GM13976 (cell line): ENCODE measurements at places on chromosomes 16 and 17.
A peak's percentile ranks its signal among the peaks of the same experiment; 100 is the strongest.

- DNase-seq = no peak
Observed at GRCh38 chr16:86378831-86379504, 131.4 kb upstream of the FOXF1 start.

- no peak for DNase-seq
Observed at GRCh38 chr16:50313596-50314478, 47.5 kb downstream of the ADCY7 start.

GRCh38 chr17:80212109-80212508 lies 8.0 kb downstream of the SGSH start:
- no peak for DNase-seq

GRCh38 chr16:70393662-70394061 lies 45.2 kb downstream of the ST3GAL2 start:
- DNase-seq = no peak

GRCh38 chr17:53088481-53088880 lies 734.2 kb upstream of the KIF2B start:
- no peak for DNase-seq

DNA sequence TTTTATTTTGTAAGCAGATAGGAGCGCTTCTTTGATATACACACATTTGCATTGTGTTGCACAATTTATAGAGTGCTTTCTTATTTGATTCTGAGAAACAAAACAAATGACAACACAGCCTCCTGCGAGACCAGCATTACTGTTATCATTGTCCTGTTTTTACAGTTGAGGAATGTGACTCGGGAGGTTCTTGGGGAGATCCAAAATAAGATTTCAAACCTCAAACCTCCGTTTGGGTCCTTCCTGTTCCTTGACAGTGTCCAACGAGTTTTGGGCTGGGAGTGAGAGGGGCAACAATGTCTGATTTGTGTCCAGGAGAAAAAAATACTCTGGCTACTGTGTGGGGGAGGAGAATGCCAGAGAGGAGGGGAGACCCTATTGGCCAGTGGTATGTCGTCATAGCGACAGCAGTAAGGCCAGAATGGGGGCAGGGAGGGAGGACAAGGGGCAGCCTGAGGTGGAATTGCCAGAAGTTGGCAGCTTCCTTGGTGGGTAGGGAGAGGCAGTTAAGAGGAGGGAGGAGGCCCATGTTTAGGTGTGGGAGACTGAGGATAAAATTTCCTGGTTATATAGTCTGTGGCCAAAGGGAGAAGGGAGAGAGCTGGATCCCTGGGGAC lies 45.5 kb downstream of the TMEM132E start:
- DNase-seq = no peak

GRCh38 chr17:38900978-38901656 lies 24.3 kb upstream of the LASP1NB start:
- no peak for DNase-seq

DNA sequence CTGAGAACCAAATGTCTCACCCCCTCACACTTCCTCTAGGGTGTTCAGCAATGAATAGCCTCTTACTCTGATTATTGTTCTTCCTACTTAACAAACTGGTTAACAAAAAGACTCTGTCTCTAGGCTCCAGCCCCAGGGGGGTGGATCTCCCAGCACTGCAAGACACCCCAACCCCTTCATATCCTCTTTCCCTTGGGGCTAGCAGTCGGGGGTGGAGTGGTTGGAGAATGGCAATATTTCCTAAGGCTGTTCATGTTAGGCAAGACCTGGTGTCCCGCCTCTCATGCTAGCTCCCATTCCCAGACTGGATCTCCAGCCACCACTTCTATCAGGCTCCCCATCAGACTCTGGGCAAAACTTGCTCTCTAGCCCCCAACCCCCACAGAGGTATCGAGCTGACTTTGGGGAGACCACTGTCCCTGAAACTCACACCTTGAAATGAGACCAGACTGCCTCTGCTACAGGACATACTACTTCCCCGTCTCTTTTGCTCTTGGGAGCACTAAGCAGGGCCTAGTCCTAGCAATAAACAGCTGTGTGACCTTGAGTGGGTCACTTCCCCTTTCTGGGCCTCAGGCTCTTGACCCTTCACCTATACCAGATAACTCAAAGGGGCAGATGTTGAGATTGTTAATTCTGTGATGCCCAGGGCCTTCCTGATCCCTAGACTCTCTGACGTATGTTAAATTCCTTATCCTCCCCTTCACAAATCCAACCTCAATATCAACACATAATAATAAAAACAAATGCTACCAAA lies 2.4 kb downstream of the SLC25A35 start:
- DNase-seq = no peak

GRCh38 chr17:50948711-50949110 lies 82.6 kb upstream of the TOB1 start:
- no peak for DNase-seq

- DNase-seq = no peak
Observed at GRCh38 chr17:8732406-8733085, 12.1 kb downstream of the CCDC42 start.

- no peak for DNase-seq
Observed at GRCh38 chr16:51376080-51376479, 225.0 kb upstream of the SALL1 start.

DNA sequence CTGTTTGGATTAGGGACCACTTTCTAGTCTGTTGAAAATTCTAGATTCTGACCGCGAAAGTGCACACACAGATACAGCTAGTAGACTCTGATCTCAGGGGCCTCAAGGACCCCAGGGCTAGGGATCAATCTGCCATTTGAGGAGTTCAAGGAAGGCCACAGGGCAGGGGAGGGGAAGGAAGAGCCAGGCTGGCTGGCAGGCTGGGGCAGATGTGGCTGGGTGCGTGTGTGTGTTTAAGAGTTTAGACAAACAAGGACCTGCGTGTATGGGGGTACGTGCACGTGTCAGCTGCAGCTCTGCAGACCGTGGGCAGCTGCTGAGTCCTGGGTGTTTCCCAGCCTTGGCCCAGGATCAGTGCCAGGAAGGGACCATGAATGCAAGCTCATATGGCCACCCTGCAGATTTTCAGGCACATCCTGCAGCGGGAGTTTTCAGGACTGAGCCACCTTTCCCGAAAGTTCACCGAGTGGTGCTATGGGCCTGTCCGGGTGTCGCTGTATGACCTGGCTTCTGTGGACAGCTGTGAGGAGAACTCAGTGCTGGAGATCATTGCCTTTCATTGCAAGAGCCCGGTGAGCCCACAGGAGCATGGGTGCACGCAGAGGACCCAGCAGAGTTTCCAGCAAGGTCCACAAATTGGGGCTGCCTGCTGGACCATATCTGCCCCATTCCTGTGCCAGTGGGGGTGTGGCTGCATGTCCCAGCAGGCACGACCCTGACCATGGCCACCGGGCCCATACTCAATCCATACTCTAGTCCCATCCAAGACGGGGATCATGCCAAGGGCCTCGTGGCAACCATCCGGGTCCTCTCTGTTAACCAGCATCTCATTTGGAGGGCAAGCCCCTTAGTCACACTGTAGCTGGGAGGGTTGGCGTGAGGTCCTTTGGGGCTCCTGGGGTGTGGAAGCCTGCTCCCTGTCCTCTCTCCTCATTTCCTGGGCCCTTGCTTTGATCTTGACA lies 10.6 kb downstream of the TRPV2 start:
- no peak for DNase-seq

DNA sequence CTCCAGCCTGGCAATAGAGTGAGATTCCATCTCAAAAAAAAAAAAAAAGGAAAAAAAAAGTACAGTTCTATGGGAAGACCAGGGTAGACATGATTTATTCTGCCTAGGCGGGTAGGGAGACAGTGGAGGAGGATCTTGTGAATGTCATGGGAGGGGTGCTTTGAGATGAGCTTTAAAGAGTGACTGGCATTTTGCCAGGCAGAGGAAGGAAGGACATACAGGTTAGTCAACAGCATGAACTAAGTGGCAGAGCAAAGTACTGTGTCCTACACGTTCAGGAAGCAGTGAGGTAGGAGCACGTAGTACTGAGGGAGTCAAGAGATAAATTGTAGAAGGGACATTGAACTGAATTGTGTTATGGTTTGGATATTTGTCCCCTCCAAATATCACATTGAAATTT lies 451.5 kb downstream of the TOX3 start:
- no peak for DNase-seq

DNA sequence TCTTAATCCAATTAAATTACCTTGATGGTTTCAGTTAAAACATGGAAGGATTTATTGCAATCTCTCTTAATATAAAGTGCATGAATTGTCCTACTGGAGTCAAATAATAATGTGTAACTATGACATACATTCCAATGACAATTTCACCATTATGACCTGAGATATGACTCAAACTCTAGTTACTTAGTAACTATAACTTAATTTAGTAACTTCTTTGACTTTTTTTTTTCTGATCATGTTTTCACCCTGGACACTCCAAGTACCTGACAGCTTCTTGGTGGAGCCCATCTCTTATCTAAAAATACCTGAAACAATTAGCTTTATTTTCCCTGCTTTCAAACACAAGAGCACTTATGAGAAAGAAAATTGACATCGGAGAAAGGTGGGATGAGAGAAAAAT lies 123.7 kb downstream of the STX8 start:
- DNase-seq = no peak

DNA sequence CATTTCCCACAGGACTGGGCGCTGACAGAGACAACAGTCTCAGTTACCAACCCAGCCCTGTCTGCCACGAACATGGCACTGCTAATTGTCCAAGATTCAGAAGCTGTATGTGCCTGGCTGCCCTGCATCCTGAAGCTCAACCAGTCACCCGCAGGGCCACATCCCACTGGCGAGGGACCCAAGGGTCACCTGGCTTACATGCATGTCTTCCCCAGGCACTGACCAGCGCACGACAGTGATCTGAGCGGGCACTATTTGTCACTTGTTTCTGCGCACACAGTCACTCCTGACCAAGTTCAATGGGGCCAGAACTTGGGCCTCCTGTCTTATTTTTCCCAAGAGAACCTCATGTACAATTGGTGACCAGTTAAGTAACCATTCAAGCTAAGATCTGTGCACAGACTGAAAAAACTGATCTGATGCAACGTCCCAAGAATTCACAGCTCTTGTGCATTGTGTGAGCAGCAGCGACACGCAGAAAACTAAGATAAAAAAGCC lies 13.1 kb downstream of the USP7 start:
- no peak for DNase-seq

DNA sequence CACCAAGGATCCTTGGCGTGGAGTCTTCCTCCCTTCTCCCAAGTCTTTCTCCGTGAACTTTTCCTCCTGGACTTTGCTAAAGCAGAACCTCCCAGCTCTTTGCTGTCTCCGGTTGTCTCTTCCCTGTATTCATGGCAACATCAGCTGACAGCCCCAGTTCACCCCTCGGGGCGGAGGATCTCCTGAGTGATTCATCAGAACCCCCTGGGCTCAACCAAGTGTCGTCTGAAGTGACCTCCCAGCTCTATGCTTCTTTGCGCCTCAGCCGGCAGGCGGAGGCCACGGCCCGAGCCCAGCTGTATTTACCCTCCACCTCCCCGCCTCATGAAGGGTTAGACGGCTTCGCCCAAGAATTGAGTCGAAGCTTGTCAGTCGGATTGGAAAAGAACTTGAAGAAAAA lies 943 bp downstream of the CNTROB start:
- DNase-seq = peak; percentile 65

- DNase-seq = no peak
Observed at GRCh38 chr16:28607116-28607623, 2.7 kb downstream of the SULT1A1 start.

DNA sequence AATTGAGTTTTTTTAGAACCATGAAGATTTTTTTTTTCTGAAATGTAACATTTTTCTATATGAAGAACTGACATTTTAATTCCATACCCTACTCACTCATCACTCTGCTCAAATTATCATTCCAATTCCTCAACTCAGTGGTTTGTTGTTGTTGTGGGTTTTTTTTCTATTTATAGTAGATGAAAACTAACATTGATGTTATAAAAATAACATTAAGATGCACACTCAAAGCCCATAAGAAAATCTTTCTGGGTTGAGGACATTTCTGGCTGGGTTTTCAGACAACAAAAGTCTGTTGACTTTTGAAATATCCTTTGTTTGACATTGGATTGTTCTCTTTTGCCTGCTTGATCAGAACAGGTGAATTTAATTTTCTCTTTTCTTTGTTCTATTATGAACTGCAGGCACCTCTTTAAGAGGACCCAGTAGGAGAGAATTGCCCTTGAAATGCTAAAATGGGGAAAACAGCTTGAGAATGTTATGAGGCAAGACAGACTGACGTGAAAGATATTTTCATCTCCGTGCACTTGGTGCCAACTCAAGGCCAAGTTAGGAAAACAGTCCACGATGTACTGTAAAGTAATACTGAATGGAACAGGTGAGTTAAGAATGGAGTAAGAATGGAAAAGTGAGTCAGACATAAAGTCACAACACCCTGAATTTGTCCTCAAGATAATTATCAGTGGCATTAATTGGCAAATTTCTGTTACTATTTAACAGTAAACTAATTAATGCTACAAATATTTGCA lies 16.1 kb upstream of the ABCA5 start:
- DNase-seq = no peak

DNA sequence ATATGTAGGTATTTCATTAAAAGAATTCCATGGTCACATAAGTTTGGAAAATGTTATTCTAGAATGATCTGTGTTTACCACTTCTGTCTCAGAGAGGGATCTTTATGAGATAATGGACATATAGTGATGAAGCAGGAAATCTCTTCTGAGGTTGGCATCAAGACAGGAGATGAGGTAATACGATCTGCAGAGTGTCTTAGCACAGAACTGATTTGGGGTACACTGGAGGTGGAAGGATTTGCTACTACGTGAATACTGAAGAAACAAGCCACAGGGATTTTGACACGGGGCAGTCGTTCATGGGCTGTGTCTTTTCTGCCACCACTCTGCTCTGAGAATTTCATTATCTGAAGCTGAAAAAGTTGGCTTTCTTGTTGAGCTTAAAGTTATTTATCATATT lies 5.5 kb downstream of the CBFB start:
- no peak for DNase-seq

- no peak for DNase-seq
Observed at GRCh38 chr16:57510016-57510871, 24.0 kb upstream of the DOK4 start.

DNA sequence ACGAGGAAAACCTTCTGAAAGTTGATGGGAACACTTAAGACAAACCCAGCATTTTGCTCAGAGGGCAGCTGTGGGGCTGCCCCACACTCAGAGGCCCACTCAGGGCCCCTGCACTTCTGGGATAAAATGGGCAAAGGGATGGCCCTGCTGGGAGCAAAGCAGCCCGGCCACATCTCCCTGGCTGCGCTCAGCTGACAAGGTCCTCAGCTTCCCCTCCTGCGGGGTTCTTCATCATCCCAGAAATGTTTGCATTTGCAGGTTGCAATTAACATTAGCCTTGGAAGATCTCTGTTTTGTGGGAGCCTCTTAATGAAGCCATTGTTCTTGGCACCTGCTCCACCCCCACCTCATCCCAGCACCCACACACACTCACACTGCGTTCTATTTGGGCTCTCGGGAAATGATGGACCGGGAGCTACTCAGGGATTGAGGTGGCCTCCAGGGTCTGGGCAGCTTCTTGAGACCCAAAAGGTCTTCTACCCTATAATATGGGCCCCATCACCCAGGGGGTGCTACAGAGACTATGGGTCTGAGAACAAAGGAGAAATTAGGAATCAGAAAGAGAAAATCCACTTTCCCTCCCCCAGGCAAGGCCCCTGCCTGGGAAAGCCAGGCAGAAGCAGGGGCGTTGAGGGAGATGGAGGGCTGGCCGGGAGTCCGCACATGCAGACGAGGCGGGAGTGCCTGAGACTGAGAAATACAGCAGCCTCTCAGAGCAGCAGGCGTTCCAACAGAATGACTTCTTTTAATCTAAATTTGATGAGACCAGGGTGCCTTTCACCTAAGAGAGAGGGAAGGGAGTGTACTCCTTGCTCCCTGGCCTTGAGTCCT lies 53.7 kb upstream of the RPL38 start:
- DNase-seq = no peak

- DNase-seq = no peak
Observed at GRCh38 chr16:87407511-87408112, 15.5 kb downstream of the MAP1LC3B start.
